ENCODE measurements at places on chromosomes 7 and 10.

GRCh38 chr7:137734221-137734620 lies 112.6 kb downstream of the DGKI start:
- no peak for DNase-seq

DNA sequence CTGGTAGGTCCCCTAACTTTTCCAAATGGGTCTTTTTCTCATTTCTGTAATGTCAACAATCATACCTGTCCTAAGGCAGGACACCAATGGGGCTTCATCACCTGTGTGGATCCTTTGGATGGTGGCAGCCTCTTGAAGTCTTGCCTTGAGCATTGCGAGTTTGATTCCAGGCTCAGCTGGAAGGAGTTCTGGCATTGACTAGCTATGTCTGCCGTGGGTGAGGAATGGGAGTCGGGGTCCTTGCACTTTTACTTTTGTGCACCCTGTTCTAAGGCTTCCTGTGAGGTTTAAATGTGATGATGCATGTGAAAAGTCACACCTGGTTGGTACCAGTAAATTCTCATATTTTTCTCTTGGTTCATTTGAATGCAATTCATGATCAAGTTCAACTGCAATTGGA lies 55.9 kb upstream of the CTBP2 start:
- DNase-seq: no peak

GRCh38 chr7:4775848-4776623 lies 613 bp downstream of the AP5Z1 start:
- no peak for DNase-seq

DNA sequence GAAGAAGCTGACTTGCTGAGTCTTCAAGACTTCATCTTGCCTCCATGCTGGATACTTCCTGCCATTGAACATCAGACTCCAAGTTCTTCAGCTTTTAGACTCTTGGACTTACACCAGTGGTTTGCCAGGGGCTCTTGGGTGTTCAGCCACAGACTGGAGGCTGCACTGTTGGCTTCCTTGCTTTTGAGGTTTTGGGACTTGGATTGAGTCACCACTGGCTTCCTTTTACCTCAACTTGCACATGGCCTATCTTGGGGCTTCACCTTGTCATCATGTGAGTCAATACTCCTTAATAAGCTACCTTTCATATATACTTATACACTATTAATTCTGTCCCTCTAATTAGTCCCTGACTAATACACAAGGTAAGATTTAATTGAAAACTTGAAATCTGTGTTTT lies 361.7 kb upstream of the SEMA3C start:
- no peak for DNase-seq

DNA sequence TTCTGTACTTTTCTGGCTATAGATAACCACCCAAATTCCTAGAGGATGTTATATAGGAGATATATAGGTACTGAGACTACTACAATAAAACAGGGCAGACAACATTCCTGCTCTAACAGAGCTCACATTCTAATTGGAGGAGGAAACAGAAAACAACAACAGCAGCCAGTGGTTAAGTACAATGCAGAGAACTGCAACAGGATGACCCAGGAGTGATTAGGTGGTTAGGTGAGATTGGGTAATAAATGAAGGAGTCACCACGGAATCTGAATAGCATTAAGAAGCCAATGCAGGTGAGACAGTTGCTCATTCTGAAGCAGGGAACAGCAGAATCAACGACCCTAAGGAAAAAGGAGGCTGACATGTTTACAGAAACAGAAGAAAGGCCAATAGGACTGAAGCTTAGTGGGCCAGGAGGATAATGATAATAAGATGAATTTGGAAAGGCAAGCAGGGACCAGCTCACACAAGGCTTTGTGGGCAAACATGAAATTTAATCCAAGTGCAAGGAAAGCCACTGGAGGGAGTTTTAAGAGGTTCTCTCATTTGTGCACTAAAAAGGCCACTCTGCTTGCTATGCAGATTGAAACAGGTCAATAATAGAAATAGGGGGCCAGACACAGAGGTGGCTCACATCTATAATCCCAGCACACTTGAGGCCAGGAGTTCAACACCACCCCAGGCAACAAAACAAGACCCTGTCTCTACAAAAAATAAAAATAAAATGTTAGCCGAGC lies 16.9 kb upstream of the REEP3 start:
- DNase-seq: no peak

GRCh38 chr7:73442903-73443500 lies 9.4 kb downstream of the FZD9 start:
- no peak for DNase-seq

DNA sequence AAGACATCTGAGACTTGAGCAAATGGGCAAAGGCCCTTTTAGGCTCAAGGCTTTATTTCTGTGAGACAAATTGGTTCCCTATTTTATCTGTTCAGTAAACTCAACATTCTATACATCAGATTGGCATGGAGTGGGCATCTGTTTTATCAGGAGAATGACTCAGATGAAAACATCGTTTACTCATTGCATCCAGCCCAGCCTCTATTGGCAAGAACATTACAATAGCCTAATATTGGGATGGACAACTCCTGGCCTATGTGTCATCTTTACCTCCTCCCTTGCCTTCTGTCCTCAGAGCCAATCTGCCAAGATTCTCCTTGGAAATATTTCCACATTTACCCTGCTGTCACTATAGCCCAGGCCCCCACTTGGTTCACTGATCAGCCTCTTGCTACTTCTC lies 5.5 kb upstream of the BLNK start:
- no peak for DNase-seq

- no peak for DNase-seq
These were observed 310.8 kb downstream of the TCERG1L start for GRCh38 chr10:131000743-131001142.

GRCh38 chr10:67664942-67665341 lies 31.1 kb downstream of the CTNNA3 start:
- no peak for DNase-seq

DNA sequence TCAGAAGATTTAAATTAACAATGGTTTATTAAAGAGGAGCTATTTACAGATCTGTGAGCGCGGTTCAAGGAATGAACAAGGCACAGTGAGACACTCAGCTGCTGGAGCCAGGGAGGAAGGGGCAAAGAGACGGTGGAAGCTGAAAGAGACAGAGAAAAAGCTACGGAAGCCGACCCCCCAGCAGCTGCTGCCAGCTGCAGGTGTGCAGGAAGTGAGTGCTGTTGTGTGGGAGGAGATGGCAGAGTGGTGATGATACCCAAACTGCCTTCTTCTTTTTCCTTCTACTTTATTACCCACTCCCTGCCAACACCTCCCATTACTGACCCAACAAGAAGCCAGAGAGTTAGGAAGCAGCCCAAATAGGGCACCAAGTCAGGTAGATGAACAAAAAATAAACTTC lies 41.9 kb upstream of the MBL2 start:
- DNase-seq: no peak

DNA sequence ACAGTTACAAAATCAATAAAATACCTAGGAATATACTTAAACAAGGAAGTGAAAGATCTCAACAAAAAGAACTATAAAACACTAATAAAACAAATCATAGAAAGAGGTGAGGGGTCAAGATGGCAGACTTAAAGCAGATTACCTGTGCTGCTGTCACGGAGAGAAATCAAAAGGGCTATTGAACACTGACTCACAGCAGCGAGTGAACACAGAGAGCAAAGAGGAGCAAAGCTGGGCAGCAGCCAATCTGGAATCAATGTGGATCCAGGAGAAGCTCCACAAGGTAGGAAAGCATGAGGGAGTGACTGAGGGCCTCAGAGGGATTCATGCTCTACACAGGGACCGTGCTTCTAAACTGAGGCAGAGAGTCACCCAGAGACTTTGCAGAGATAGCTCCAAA lies 562.0 kb upstream of the SEMA3D start:
- no peak for DNase-seq

DNA sequence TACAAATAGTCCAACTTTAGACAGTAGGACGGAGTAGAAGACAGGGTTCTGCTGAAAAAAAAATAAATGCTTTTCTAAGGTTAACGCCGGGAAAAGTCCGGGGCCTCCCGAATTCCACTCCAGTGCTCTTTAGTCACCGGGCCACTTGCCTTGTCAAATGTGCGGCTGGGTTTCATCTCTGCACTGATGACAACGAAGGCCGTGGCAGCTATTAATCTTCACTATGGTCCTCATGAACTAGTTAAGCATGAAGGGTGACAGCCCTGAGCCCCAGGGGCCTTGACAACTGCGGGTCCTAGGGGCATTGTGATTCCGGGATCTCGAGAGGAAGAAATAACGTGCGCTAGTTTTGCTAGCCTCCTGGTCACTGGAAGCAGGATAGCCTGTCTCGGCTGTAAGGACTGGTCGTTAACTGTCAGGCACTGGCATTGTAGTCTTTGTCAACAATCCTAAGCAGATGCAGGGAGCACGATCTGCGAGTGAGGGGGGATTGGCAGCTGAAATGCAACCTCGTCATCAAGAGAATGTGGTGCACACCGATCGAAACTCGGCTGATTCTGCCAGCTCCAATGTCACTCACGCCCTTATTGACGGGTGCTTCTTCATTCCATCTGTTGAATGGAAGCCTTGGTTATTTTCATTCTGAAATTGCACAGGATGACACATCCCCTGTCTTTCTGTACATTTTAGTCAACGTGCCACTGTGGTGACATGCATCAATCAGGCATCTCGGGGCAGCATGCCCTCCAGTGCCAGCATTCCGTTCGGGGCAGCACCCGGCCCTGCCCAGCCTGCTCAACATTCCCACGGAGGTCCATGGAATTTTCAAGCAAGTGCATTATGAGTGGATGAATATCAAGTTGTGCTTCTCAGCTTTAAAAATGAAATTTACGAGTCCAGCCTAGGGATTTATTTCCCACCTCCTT lies 51.6 kb upstream of the MGMT start:
- DNase-seq: no peak

DNA sequence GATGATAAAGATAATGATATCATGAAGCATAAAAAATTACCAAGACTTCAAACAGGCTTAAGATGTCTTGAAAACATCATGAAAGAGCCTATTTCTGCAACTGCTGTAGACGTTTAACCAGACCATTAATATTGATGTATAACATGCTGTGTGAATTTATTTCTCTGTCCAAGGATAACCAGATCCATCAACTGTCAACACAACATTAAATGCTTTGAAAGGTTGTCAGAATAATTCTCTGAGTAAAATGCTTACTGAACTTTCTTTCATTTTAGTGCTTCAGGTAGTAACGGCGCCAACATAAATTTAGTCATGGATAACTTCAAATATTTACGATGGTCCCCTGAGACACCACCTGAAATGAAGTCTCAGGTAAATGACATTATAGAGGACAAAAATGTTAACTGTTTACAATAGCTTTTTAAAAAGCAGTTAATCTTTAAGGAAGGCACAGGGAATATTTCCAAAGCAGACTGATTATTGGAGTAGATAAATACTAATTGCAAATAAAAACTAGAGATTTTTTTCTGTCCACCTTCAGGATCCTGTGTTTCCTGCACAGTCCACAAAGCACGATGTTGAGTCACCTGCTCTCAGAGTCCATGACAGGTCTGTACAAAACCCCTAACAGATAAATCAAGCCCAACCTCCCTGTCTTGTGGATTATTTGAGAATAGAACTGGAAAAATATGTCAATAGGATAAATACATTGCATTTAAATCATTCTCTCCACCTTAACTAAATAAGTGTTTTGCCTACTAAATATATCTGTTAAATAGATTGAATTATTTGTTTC lies 1213.2 kb downstream of the XPNPEP1 start:
- DNase-seq: no peak

DNA sequence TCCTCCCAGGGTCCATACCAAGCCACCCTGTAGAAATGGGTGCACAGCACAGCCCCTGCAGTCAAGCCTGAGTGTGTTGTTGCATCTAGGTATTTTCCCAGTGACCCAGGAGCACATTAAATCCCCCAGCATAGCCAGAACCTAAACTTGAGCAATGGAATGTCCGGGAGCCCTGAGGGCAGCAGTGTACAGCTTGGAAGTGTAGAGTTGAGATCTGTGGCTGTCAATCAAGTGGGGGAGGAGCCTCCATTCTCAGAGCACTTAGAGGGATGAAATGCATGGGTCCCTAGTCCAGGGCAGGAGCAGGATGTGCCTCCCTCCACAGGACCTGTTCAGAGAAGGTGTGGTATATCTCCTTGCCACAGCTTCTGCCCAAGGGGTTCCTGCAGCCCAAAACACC lies 885.1 kb downstream of the CCSER2 start:
- no peak for DNase-seq

DNA sequence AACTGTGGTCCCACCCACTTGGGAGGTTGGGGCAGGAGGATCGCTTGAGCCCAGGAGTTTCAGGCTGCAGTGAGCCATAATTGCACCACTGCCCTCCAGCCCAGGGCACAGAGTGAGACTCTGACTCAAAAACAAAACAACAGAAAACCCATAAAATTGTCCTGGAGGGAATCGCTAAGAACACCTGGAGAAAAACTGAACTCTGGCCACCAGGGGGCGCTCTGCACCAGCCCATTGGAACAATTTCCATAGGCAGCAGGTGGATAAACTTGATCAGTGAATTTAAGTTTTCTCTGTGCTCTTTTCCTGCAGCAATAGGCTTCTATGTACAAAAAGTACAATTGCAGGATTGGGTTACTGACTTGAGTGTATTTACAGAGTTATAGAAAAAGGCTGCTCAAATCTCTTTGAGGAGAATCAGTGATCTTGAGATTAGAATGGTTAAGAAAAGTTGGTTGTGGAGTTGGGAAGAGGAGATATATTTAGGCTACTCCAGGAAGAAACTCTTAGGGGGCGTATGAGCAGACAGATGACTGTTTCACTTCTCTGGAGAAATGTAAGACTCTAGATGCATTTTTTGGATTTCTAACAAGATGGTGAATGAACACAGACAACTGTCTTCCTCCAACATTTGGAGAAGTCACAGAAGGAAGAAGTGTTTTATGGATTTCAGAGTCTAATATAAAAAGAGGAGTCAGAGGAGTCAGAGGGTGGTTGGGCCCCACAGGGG lies 274.9 kb upstream of the GALNT17 start:
- peak; percentile 10 for DNase-seq

GRCh38 chr7:36115448-36116321 lies 37.4 kb upstream of the EEPD1 start:
- peak; percentile 71 for DNase-seq

GRCh38 chr7:131546126-131546525 lies 10.3 kb downstream of the PODXL start:
- no peak for DNase-seq

DNA sequence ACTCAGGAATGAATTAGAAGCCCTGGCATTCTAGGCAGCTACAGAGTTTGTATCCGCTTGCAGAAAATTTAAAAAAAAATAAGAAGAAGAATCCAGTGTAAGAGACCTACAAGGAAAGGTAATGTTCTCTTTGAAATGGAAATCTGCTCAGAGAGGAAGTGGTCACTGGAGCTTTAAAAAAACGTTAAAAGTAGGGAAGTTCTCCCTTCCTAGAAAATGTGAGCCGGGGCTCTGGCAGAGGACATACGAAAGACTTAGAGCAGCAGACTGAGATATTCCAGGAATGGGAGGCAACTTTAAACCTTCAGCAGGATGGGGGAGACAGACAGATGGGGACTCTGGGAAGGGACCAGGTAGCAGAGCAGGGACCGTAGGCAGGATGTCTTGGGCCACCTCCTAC lies 149.4 kb upstream of the NPS start:
- no peak for DNase-seq

- no peak for DNase-seq
These were observed 39.8 kb upstream of the TRIM8 start for GRCh38 chr10:102604439-102604841.

- DNase-seq: peak; percentile 68
These were observed 74.1 kb downstream of the NRBF2 start for GRCh38 chr10:63206997-63207811.

GRCh38 chr10:17527514-17528146 lies 73.2 kb upstream of the ST8SIA6 start:
- DNase-seq: peak; percentile 52

- DNase-seq: no peak
These were observed 136.3 kb downstream of the DOCK4 start for GRCh38 chr7:112069879-112070321.

GRCh38 chr10:21398563-21399231 lies 126.8 kb downstream of the SKIDA1 start:
- no peak for DNase-seq

Measured in AG09319 (cell line).